Activated CD8-positive, alpha-beta memory T cell treated with anti-CD3 and anti-CD28 coated beads for 36 hours (primary cell): ENCODE measurements at places on chromosomes 7 and 10. TPM values are rescaled to one million over a fixed set of nuclear protein-coding genes. Genes with fewer than 3 reads are reported as not detected.

Gene CLCN1
- not detected for total RNA-seq

Gene COL26A1
- not detected for total RNA-seq

Gene AOAH
- 17.4 TPM for total RNA-seq

Gene SUN3
- total RNA-seq, result not detected

Gene MYH16
- not detected for total RNA-seq

Gene ZNF800
- total RNA-seq, result 39.2 TPM

Gene HGF
- not detected for total RNA-seq

Gene GOLGA7B
- 0.40 TPM for total RNA-seq

Gene INHBA
- not detected for total RNA-seq

Gene TRPV6
- not detected for total RNA-seq

Gene AMPH
- not detected for total RNA-seq

Gene ARMH3
- 19.3 TPM for total RNA-seq

Gene VWA2
- total RNA-seq, result not detected

Gene PIP
- total RNA-seq, result not detected

Gene FZD8
- total RNA-seq, result 0.78 TPM

Gene TDRD1
- total RNA-seq, result 0.25 TPM

Gene CCL26
- not detected for total RNA-seq

Gene ADARB2
- total RNA-seq, result not detected

Gene COX19
- 18.2 TPM for total RNA-seq

Gene SLIT1
- total RNA-seq, result 0.19 TPM

Gene GSTK1
- 132 TPM for total RNA-seq

Gene CFAP69
- 1.5 TPM for total RNA-seq

Gene INA
- 0.63 TPM for total RNA-seq

Gene GPR37
- not detected for total RNA-seq

Gene KIAA1217
- 0.10 TPM for total RNA-seq

Gene TAS2R38
- not detected for total RNA-seq

Gene TSPAN15
- total RNA-seq, result 1.4 TPM

Gene ANKRD61
- not detected for total RNA-seq

Gene OR2A12
- not detected for total RNA-seq

Gene LGI1
- not detected for total RNA-seq

Gene CTNNA3
- not detected for total RNA-seq

Gene MKI67
- 129 TPM for total RNA-seq

Gene TAS2R41
- not detected for total RNA-seq

Gene ARMC3
- total RNA-seq, result not detected

Gene RAMP3
- not detected for total RNA-seq

Gene MSMB
- not detected for total RNA-seq

Gene PDAP1
- 207 TPM for total RNA-seq

Gene PRPS1L1
- not detected for total RNA-seq

Gene CPA2
- total RNA-seq, result not detected

Gene NPY4R
- not detected for total RNA-seq

Gene FAM25G
- total RNA-seq, result not detected

Gene SORCS1
- total RNA-seq, result not detected

Gene AKR1C4
- not detected for total RNA-seq

Gene DYNC1I1
- total RNA-seq, result not detected

Gene MBL2
- not detected for total RNA-seq

Gene PNLIPRP1
- total RNA-seq, result not detected

Gene HACD1
- total RNA-seq, result 2.1 TPM

Gene CHST15
- total RNA-seq, result not detected

Gene LIPK
- not detected for total RNA-seq

Gene PDZD7
- total RNA-seq, result 0.27 TPM

Gene SPDYE16
- total RNA-seq, result 0.30 TPM

Gene GARIN1A
- 0.21 TPM for total RNA-seq

Gene OGDHL
- 0.89 TPM for total RNA-seq

Gene PDE6C
- not detected for total RNA-seq

Gene ENTPD7
- total RNA-seq, result 7.6 TPM

Gene XPNPEP1
- 70.9 TPM for total RNA-seq

Gene CYP26C1
- 0.06 TPM for total RNA-seq

Gene DPP6
- total RNA-seq, result not detected
